GM23248 (cell line): ENCODE measurements at places on chromosomes 3 and 15.
A peak's percentile ranks its signal among the peaks of the same experiment; 100 is the strongest.

GRCh38 chr15:29924750-29925149, 102.5 kb upstream of the TJP1 start:
- peak; percentile 48 for DNase-seq

GRCh38 chr3:1190569-1190968, 97.7 kb downstream of the CNTN6 start:
- no peak for DNase-seq

- no peak for DNase-seq
These were observed 333.1 kb upstream of the RBMS3 start for GRCh38 chr3:28947751-28948150.

DNA sequence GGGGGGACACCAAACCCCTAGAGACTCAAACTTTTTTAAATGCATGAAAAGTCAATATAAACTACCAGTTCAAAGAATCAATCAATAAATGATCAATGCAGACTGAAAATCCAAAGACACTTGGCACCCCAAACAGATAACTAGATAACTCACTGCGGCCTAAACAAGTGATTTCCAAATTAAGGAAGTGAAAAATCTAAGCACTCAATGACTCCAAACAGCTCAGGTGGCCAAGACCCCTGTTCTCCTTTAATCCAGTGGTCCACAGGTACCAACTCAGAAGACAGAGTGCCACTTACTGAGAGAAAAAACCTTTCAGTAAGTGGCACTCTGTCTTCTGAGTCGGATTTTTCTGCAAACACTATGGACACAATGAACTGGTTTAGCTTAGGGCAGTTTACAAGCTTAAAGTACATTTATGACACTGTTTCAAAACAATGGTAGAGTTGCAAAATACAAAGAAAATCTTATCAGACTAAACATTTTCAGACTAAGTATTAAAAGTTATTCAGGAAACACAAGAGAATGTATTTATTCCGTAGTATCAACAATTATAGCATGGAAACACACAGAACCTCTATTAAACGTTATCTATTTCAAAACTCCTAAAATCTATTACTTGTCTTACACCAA, 4.7 kb downstream of the DLG1 start:
- no peak for DNase-seq

- peak; percentile 63 for DNase-seq
These were observed 63.1 kb downstream of the ATP2B2 start for GRCh38 chr3:10442151-10442795.

DNA sequence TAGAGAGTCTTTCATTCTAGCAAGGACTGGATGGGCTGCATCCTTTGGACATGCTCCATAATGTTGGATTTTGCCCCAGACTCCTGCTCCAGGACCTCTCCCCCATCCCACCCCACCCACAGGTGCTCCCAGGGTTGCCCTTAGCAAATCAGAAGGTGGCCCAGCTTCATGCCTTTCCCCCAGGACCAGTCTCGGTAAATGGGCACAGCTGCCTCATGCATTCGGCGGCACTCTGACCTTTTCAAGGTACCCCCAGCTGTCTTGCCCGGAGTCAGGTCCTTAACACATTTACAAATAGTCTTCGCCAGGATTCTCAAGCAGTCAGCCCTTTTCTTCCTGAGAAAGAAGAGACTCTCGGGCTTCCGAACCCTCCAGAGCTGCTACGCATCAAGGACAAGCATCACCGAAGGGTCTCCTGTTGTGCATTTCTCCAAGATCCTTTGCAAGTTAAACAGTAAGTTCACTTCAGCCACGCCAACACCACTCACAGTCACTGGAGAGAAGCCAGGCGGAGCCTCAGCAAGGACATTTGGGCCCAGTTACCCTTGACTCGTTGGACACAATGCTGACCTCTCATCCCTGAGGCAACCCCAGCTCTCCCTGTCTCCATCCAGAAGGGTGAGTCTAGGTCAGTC, 287.8 kb downstream of the FAM43A start:
- DNase-seq: no peak
